ENCODE measurements at places on chromosomes 16 and 17.

- no peak for DNase-seq
Measured at GRCh38 chr17:80750263-80750662, 205.6 kb downstream of the RPTOR start.

- no peak for DNase-seq
Measured at GRCh38 chr17:63631062-63631461, 8.8 kb downstream of the MAP3K3 start.

DNA sequence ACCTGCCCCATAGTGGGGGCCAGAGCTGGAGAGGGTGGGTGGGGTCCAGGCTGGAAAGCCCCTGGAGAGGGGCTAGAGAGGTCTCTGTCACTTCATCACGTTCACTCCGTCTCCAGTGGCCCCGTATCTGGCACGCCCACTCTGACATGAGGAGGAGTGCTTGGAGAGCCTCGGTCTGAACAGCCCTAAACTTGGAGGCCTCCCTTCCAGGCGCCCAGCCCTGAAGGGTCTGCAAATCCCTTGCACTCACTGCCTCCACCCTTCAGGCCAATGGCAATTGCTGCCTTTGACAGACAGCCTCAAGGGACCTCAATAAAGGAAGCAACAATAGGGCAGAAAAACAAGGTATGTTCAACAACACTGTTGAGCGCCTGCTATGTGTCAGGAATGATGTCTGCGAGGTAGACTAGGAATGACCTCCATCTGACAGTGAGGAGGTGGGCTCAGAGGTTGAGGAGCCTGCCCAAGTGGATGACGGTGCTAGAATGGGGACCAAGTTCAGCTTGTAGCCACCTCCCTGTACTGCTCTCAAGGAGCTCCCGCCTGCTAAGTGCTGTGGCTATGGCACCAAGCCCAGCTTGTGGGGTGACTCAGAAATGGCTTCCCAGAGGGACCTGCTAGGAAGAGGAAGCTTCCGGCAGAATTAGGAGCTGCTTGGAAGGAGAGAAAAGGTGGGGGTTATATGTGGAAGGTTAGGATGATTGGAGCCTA, 2.9 kb upstream of the EPX start:
- DNase-seq = no peak

DNA sequence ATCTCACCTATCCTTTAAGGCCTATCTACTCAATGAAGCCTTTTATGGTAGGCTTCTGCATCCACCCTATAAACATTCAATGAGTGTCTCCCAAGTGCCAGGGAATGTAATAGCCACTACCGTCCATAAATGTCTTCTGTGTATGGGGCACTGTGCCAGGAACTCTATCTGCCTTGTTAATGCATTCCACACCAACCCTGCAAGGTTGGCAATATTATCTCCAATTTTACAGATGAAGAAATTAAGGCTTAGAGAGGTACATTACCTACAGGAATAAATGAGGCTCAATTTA, 20.0 kb downstream of the MAP3K14 start:
- no peak for DNase-seq
